ENCODE measurements at places on chromosomes 16 and 17. TPM values are rescaled to one million over a fixed set of nuclear protein-coding genes. Genes with fewer than 3 reads are reported as not detected.

DNA sequence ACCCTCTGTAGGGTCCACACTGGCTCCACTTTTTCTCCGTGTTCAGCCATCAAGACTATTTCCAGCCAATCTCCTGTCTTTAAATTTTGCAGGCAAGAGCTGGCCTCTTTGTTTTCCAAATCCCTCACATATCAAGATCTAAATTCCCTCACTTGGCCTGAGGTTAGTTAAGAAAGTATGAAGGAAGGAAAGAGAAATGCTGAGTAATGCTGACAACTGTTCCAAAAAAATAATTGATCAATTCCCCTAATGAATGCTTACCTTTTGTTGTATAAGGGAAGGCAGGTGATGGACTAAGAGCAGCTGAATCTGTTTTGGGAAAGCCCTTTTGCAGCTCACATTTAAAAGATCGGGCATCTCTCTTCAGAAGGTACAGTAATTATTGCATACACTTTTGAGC lies 105.1 kb upstream of the KCNJ16 start:
- no peak for DNase-seq

DNA sequence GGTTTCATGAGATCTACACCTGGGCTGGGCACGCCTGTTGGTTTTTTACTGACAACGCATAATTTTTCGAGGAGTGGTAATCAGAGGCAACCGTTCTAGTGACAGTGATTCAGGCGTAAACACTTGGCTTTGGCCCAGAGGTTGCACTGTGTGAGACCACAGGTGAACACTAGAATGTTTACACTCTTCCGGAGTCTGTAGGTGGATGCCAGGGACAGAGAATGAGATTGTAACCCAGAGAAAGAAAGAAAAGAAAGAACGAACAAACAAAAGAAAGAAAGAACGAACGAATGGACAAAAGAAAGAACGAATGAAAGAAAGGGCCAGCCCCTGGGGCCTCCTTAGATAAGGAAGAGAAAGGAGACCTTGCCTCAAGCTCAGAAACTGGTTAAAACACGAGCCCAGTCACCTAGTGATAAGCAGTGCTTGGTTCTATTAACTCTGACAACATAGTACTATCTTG lies 113.2 kb downstream of the PRKCB start:
- DNase-seq: no peak

Gene SPATA32
- polyA plus RNA-seq: 0.56 TPM

DNA sequence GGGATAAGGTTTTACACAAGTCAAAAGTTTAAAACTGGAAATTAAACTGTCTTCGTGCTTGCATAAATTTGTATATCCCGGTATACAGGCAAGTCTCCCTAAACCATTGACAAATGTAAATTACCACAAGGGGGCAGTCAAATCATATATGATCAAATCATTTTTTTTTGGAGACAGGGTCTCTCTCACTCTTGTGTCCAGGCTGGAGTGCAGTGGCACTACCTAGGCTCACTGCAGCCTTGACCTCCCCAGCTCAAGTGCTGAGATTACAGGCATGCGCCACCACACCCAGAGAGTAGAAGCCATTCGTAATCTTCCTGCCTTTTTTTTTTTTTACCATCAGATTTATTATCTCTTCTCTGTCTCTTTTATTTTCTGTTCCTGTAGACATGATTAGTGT lies 18.5 kb downstream of the TOP2A start:
- no peak for DNase-seq

Gene FSCN2
- 1.5 TPM for polyA plus RNA-seq

DNA sequence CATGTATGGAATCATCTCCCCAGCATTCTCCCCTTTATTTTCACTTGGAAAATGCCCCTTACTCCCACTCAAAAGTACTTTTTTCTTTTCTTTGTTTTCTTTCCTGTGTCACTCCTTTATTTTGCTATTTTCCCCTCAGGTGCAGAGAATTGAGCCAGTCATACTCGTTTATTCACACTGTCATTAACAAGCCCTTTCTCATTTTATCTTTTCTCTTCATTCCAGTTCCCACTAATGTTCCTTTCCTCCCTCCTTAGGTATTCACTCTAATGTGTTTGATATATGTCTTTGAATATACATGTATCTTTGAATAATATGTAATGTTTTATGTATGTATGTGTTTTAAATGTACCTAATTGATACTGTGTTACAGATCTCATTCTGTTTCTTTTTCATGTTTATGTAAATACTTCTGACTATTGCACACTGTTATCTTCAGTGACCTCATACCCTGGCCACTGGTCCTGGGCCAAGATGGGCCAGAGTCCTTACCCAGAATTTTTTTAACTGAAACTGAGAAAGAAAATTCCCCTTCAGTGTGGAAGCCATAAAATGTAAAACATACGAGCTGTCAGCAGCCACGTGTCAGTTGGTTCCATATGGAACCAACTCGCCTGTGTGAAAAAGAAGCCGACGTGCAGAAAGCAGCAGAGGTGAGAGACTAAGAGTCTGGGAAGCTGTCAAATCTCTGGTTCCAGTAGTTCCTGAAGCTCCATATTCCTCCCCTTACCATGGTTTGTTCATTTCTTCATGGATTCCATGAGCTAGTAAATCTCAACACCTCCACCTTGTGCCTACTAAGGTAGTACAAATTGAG lies 5.8 kb downstream of the SRR start:
- no peak for DNase-seq

GRCh38 chr16:63447121-63447520 lies 1410.9 kb upstream of the CDH8 start:
- no peak for DNase-seq

Gene KRTAP9-4
- not detected for polyA plus RNA-seq

DNA sequence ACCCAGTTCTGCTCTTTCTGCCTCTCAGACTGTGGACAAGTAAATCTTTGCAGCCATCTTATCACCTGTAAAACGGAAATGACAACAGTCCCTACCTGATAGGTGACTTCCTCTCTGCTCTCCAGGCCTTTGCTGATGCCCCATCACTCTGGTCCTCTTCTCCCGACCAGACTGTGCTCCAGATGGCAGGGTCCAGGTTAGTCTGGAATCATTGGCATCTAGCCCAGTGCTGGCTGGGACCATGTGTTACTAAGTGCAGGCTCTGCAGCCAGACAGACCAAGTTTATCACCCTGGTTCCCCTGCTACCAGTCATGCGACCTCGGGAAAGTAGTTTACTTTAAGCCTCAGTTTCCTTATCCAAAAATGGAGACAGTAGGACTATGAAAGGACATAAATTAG lies 1.8 kb upstream of the NUBP1 start:
- DNase-seq: no peak

DNA sequence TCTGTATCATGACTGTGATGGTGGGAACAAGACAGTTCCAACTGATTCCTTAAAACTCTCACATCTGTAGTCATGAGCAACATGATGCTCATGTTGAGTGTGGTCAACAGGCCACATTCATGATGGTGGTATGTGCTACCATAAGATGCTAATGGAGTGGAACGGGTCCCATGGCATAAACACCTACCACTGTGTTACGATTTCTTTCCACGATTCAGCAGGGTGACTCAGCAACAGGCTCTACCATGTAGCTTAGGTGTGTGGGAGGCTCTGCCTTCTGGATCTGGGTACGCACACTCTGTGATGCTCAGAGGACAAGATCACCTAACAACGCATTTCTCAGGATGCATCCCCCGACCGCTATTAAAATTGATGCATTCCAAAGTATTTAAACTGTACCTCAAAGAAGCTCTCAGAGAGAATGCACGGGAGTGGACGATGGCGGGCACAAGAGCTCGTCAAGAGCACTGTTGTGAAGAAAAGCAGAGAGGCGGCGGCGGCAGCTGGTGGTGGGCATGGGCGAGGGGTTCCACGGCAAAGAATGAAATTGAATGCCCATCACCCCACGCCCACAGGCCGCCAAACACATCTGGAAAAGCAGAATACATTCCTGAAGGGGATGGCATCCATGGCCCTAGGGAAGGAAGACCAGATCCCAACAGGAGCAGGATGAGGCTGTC lies 133.3 kb downstream of the ZNF778 start:
- DNase-seq: no peak

DNA sequence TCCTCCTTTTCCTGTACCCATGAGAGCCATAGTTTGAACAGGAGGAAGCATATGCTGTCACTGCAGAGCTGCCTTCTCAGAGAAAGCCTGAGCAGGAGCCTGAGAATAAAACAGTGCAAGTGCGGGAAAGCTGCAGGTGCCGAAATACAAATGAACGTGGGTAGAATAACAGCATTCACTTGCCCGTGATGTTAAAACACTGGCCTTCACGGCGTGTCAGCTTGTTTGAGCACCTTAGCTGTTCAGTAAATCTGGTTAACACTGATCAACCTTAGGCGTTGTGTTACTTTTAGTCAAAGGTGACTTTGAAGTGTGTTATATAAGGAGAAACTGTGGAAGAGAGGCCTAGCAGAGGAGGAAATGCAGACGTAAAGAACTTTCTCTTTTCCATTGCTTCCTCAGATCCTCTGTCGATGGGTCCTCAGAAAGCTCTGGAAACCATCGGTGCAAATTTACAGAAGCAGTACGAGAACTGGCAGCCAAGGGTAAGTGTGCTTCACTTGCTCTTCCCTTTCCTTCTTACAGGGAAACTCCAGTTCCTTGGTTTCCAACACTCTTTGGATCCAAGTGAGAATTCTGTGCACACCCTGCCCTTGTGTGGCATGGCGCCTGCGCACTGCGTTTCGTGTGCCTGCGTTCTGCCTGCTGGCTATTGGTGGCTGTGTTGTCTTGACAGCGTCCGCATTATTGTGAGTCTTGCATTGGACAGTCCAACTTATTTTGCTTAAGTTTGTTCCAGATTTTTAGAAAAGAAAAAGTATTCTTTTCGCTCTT lies 98.9 kb downstream of the RPTOR start:
- DNase-seq: no peak

Gene CFAP97D1
- polyA plus RNA-seq: 0.06 TPM

- DNase-seq: no peak
These were observed 1138.6 kb upstream of the CDH8 start for GRCh38 chr16:63174801-63175200.

DNA sequence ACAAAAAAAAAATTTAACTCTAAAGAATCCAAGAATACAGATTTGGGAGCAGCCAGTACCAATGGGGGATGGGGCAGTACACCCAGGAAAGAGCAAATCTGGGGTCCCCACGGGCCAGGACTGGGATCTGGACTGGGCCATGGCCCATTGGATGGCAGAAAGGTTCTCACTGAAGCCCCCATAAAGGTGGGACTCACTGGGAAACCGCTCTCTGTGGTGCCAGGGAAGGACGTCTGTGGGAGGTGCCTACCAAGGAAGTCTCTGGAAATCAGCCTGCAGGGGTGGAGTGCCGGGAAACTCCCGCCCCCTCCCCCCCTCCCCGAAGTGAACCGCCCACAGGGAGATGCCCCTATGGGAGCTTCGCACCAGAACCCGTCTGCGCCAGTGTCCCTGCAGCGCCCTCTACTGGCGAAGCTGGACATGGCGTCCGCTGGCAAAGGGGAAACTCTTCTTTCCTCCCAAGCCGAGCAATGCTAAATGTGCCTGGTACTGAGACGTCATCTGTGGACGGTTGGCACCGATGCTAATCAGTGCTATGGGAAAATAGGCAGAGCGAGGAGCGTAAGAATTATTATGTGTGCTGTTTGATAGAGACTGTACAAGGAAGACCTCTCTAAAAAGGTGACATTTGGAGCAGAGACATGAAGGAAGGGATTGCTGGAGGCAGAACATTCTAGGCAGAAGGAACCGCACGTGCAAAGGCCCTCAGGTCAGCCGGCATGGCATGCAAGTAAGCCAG lies 671.1 kb downstream of the WWOX start:
- DNase-seq: peak; percentile 60

DNA sequence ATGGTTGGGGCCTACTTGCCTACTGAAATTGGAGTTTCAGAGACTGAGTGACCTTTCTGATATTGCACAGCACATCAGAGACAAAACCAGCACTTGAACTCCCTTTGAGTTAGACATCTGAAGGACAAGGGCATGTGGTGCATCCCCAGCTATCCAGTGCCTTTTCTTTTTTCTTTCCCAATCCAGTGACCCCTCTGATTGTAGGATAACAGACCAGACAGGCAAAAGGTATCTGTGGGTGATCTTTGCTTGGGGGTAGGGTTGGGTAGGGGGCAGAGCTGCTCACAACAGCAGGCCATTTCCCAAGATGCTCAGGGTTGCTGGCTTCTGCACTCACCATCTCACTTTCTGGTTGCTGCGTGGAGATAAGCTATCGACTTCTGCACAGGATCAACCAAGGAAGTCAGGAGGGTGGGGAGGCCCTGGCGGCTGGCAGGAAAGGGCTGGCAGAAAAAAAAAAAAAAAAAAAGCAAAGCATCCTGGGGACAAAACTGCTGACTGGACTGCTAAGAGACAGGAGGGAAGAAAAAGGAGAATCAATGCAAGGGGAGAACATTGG lies 42.2 kb downstream of the HOXB1 start:
- DNase-seq: no peak

- peak; percentile 51 for DNase-seq
These were observed 20.9 kb downstream of the COIL start for GRCh38 chr17:56939869-56940484.

GRCh38 chr16:80404847-80405246 lies 135.9 kb upstream of the DYNLRB2 start:
- no peak for DNase-seq

GRCh38 chr17:82106688-82107305 lies 8.8 kb upstream of the FASN start:
- no peak for DNase-seq

Gene CCL2
- polyA plus RNA-seq: 55.6 TPM

GRCh38 chr16:67535201-67535600 lies 6.6 kb downstream of the RIPOR1 start:
- no peak for DNase-seq

DNA sequence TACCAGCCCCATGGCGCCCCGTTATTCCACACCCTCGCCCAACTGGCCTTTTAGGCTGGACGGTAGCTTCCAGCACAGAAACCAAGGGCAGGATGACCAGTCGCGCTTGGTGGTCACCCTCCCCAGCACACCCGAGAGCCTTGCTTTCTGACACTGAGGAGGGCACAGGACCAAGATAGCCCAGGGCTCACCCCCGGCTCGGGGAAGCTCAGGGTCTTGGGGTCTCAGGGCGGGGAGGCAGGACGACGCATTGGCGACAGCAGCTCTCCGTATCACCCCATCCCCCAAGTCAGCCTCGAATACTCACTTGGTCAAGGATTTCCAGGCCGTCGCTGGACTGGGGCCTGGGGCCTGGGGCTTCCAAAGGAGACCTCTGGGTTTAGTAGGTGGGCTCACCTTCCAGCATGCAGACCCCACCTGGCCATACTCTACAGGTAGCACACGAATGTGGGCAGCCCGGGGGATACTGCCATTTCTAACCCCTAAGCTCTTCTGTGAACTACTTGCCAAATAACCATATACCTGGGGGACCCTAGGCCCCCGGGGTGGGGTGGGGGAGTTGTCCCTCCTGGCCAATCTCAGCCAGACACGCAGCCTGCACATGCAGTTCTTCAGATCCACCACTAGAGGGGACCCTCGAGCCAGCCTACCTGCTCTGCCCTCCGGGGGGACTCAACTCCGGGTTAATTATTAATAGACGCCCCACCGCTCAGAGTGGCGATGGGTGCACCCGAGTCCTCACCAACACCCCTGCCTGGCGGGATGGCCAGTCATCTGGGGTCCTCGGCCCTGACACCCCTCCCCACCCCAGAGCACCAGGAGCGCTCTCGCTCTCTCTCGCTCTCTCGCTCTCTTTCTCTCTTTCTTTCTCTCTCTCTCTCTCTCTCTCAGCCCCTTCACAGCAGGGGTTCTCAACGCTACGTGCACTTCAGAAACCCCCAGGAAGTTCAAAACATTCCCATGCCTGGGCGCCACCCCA lies 30.0 kb downstream of the TBC1D16 start:
- DNase-seq: no peak
